ENCODE measurements at places on chromosomes 16 and 17. TPM values are rescaled to one million over a fixed set of nuclear protein-coding genes. Genes with fewer than 3 reads are reported as not detected.

GRCh38 chr16:23225634-23226033 is 43.1 kb downstream of the SCNN1G start:
- peak; percentile 57 for DNase-seq

Gene KRTAP3-3
- not detected for total RNA-seq

- DNase-seq: peak; percentile 38
Observed at GRCh38 chr17:75531721-75532072, 6.2 kb downstream of the LLGL2 start.

DNA sequence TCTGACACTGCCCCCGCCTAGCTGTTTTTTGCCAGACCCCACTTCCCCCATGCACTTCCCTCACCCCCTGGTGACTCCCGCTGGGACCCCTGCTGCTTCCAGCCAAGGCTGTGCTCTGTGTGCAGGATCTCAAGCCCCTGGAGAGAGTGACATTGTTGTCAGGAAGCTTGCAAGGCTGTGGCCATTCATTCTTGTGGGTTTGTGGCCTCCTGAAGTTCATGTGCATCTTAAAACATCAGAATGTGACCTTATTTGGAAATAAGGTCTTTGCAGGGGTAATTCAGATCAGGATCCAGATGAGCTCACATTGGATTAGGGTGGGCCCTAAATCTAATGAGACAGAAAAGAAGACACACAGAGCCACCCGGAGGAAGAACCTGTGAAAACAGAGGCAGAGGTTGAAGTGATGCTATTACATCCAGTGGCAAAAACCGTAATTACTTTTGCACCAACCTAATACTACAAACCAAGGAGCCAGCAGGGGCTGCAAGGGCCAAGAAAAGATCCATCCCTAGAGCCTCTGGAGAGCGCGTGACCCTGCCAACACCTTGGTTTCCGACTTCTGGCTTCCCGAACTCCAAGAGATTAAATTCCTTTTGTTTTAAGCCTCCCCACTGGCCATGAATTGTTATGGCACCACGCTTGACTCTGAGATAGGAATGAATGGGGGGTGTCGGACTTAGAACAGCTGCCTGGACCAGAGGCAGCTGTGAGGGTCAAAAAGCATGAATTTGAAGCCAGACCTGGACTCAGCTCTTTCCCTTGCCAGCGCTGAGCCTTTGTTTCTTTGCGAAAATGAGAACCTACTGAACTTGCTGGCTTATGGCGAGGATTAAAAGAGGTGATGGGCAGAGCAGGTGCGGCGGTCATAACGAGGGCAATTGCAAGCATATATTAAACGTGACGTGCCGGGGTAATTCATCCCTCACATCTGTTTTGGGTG is 75.5 kb downstream of the BMERB1 start:
- no peak for DNase-seq

Gene RUNDC3A
- total RNA-seq: 1.3 TPM

Gene OR4D2
- total RNA-seq: not detected

DNA sequence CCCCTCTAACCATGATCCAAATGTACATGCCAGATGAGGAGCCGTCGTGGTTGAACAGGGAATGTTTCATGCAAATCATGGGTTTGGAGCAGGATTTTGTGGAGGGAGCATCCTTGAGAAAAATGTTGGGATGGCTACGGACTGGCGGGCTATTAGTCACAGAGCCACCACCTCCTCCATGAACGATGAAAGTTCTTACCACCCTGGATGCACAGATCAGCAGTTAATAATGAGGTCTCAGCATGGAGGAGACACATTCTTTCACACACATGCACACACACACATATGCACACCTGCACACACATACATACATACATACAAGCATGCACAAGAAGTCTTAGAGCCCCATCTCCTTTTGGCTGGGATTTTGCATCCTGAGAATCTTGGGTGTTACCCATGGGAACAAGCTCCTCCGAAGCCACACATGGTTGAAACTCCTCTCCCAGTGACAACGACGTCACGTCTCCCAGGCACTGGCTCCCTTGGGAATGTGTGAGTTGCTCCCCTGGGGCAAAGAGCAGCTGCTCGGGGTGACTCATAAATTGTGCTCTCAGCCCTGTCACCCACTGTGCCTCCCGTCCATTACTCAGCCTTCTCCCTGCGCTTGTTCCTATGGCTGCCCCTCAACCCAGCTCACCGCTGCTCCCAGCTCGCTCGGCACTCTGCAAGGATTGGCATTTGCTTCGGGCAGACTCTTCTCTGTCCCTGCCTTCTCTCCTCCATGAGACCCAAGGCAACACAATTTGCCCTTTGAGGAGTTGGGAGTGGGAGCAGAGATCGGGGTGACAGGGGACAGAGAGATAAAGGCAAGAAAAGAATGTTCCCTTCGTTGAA is 344.6 kb downstream of the SOX9 start:
- peak; percentile 99 for DNase-seq

GRCh38 chr17:80812362-80813088 is 179.1 kb upstream of the CHMP6 start:
- no peak for DNase-seq

DNA sequence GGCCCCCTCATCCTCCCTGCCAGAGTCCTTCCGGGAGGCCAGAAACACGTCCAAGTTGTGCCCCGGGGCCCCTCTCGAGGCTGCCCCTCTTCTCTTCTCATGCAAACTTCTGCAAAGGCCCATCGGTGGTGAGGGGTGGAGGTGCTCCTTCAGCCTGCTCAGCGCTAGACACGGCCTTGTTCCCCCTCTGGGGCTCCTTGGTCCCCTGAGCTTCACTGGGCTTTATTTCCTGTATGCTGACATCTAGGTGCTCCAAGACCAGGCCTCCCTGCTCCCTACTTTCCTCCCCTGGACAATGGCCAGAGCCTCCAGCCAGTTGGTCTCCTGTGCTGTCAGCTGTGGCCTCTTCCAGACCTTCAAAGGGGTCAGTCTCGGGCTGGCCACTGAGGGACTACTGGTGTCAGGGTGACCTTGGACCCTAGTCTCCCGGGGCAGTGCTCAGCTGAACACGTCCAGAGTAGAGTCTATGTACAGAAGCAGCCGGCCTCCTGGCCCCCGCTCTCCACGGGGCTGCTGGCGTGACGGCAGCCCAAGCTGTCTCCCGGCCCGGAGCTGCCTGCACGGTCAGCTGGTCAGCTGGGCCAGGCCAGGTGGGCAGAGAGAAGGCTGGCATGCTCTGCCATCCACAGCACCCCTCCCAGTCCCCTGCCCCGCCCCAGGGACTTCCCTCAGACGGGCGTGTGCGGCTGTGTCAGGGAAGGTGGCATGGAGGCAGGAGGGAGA is 1.7 kb upstream of the PRR35 start:
- DNase-seq: no peak

Gene CCL7
- not detected for total RNA-seq

- DNase-seq: no peak
Observed at GRCh38 chr17:35817196-35817595, 7.9 kb downstream of the TAF15 start.

GRCh38 chr17:71392715-71393567 is 727.9 kb upstream of the SOX9 start:
- peak; percentile 30 for DNase-seq

DNA sequence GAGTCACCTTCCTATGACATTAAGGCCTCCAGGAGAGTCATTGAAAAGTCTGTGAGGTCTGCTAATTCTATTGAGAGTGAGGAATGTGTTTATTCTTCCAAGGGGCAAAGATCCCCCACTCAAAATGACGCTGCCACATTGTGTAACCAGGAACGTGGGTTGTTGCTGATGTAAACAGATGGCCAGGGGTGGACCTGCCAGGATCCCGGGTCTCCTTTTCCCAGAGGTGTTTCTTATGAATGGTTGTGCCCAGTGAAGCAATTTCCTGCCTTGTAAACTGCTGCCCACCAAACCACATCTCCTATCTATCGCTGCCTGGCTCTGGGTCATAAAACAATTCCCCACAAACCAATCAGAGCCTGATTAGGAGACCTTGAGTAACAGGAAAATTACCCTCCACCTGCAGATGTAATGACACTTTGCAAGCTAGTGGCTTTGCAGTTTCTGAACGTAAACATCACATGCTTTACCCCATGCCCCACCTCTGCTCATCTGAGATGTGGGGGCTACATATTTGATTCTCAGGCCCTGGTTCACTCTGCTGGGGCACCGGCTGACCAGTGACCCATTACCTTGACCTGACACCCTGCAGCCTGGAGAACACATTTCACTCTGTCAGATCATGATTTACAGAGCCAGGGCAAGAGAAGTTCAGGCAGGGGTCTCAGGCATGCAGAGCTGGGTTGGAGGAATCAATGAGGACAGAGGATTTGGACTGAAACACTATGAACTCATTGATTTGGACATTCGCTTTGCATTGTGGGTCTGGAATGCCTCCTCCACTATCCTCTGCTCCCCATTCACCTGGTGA is 33.1 kb upstream of the DDX52 start:
- no peak for DNase-seq

Gene CHST6
- total RNA-seq: 2.4 TPM

GRCh38 chr17:80783971-80784370 is 207.7 kb upstream of the CHMP6 start:
- no peak for DNase-seq

DNA sequence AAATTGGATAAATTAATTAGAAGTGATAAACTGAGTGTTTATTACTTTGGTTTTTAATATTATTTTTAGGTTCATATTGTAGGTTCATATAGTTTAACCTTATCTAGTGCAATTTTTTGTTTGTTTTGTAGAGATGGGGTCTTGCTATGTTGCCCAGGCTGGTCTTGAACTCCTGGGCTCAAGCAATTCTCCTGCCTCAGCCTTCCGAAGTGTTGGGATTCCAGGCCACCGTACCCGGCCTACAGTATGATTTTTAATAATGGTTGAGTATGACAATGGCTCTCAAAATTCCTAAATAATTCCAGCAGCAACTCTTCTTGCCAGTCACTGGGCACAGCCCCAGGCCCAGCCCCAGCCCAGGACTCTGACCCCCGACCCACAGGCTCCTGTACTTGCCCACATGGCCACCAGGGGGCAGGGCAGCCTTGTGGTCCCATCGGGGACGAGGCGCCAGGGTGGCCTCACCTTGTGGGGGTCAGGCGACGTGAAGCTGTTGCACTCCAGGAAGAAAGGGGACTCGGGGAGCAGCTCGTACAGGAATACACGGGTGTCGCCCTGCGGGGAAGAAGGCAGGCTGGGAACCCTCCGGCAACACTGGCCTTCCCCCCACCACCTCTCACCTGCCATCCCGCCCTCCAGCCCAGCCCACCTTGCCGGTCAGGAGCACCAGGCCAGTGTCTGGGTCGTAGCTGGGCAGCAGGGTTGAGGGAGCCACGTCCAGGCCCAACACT is 7.9 kb upstream of the PAM16 start:
- DNase-seq: no peak

Gene ZNF747
- 11.0 TPM for total RNA-seq

DNA sequence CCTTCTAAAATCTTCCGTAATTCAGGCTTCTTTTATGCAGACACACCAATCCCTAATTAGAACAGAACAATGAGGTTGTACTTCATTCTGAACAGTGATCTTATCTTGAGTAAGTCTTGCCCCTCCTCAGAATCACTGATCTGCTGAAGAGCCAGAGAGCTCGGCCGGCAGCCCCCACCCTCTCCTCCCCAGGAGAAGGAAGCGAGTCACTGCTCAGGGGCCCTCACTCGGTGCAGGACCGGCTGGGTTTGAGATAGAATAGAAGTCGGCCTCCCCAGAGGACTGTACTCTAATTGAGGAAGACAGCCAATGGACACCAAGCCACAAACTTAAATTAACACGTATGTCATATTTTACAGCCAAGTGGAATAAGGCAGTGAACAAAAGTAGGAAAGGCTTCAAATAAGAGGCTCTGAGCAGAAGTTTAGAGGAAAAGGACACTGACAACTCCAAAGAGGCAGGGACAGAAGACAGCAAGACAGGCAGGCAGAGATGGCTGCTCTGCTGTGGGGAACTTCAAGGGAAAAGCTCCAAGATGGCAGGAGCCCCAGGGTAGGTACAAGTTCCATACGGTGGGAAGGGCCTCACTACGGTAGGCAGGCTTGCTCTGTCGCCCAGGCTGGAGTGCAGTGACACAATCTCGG is 18.6 kb downstream of the CREBBP start:
- no peak for DNase-seq

GRCh38 chr16:88356124-88356726 is 26.5 kb upstream of the ZNF469 start:
- no peak for DNase-seq

All from mammary epithelial cell (primary cell).